Omental fat pad (tissue), 4 donors: ENCODE measurements at places on chromosomes 3 and 15. TPM values are rescaled to one million over a fixed set of nuclear protein-coding genes. Genes with fewer than 3 reads are reported as not detected.

Gene ZPLD1
- total RNA-seq: not detected

Gene TERC
- total RNA-seq: 195 TPM

Gene EID1
- 231 TPM for total RNA-seq

- no peak for DNase-seq
These were observed 19.4 kb downstream of the CDCP1 start for GRCh38 chr3:45126730-45127129.

GRCh38 chr3:69420781-69421520 lies 35.1 kb upstream of the FRMD4B start:
- no peak for DNase-seq

GRCh38 chr15:69604072-69604411 lies 151.4 kb downstream of the RPLP1 start:
- no peak for DNase-seq

- no peak for DNase-seq
These were observed 139.8 kb downstream of the RPL22L1 start for GRCh38 chr3:170730071-170730812.

- DNase-seq: no peak
These were observed 159.4 kb downstream of the KLF13 start for GRCh38 chr15:31485911-31486461.

GRCh38 chr15:64816452-64816851 lies 9.0 kb downstream of the PIF1 start:
- no peak for DNase-seq

DNA sequence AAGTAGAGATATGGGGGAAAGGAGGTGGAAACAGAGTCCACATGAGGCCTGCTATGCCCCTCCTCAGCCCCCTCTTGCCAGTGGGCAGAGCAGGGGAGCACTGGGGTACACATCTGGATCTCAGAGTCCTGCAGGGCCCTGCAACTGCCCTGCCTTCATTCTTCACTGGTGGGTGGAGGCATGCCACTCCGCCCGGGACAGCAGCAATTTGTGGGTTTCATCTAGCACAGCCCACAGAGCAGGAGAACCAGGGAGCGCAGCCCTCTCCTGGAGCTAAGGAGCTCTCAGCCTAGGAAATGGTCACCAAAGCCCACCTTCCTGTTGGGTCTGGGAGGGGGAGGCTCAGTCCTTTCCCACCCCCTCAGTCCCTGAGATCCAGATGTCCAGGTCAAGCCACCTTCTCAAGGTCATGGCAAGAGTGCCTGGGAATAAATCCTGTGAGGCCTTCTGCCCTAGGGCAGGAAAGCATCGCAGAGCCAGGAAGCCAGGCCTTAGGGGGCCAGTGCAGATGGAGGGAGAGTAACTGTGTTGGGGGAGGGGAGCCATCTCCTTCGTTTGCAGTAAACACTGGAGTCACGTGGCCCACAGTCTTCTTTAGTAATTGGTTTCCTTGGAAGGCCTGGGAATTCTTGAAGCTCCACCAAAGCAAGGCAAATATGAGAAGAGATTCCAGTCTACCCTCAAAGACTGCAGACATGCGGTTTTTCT lies 31.0 kb downstream of the ANP32A start:
- no peak for DNase-seq

Gene NRG4
- 2.9 TPM for total RNA-seq

DNA sequence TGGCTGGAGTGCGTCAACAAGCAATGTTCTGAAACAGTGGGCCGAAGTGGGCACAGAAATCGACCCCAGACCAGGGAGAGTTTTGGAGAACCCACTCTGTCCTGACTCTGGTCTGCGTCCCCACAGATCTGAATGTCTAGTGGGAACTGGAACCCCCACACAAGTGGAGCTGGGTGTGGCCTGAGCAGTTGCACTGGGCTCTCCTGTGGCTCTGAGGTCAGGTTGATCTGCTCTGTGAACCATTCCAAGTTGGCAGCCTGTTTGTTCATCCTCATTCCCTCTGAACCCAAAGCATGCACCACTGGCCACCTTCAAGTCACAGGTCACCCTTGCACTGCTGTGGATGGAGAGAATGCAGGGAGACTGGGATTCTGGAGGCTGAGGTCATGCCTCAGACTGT lies 60.5 kb downstream of the STARD5 start:
- DNase-seq: no peak

Gene LNP1
- 5.7 TPM for total RNA-seq

GRCh38 chr3:36373084-36373483 lies 7.2 kb upstream of the STAC start:
- DNase-seq: no peak

GRCh38 chr3:186239321-186239720 lies 122.7 kb downstream of the DGKG start:
- DNase-seq: no peak

GRCh38 chr3:104933972-104934371 lies 432.7 kb upstream of the ALCAM start:
- no peak for DNase-seq

Gene ANKUB1
- total RNA-seq: not detected

GRCh38 chr3:146813496-146813895 lies 208.3 kb upstream of the PLSCR5 start:
- no peak for DNase-seq

GRCh38 chr15:97972366-97972765 lies 11.9 kb downstream of the ARRDC4 start:
- DNase-seq: no peak

Gene SIDT1
- 3.3 TPM for total RNA-seq

Gene GPR149
- not detected for total RNA-seq

GRCh38 chr3:72520690-72521308 lies 327.4 kb downstream of the SHQ1 start:
- no peak for DNase-seq

Gene GHSR
- total RNA-seq: not detected

Gene CACNA2D2
- total RNA-seq: 3.6 TPM

DNA sequence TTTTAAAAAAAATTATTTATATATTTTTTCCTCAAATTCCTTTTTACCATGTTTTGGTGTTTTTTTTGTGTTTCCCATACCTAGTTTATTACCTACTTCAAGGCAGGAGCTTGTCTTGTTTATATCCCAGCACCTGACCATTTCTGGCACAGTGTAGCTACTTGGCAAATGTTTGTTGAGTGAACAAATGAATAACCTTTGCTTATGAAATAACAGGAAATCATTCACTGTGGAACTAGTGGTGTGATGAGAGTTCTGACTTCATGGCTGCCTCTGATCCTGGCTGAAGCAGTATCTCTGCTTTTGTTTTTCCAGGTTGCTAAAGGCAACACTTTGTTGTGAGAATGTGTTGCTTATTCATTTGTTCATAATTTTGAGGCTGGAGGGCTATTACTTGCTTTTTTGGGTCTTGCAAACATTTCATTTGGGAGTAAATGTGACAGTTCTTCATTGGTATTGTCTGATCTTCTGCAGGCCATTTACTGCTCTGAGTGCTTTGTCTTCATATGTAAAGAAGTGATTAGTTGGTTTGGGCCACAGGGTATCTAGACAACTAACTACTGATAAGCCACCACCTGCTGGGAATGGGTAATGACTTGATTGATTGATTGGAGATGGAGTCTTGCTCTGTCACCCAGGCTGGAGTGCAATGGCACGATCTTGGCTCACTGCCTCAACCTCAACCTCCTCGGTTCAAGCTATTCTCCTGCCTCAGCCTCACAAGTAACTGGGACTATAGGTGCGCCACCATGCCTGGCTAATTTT lies 5.7 kb downstream of the RAD54L2 start:
- no peak for DNase-seq

- DNase-seq: no peak
These were observed 172.5 kb downstream of the TMEM108 start for GRCh38 chr3:133210656-133211055.
